Stimulated activated CD4-positive, alpha-beta T cell treated with anti-CD3 and anti-CD28 coated beads, TNF-alpha, amount 100 ng/mL, for 48 hours (primary cell): ENCODE measurements at places on chromosomes 1 and 21.

GRCh38 chr1:113898241-113898814, 6.3 kb downstream of the AP4B1 start:
- DNase-seq, result no peak

DNA sequence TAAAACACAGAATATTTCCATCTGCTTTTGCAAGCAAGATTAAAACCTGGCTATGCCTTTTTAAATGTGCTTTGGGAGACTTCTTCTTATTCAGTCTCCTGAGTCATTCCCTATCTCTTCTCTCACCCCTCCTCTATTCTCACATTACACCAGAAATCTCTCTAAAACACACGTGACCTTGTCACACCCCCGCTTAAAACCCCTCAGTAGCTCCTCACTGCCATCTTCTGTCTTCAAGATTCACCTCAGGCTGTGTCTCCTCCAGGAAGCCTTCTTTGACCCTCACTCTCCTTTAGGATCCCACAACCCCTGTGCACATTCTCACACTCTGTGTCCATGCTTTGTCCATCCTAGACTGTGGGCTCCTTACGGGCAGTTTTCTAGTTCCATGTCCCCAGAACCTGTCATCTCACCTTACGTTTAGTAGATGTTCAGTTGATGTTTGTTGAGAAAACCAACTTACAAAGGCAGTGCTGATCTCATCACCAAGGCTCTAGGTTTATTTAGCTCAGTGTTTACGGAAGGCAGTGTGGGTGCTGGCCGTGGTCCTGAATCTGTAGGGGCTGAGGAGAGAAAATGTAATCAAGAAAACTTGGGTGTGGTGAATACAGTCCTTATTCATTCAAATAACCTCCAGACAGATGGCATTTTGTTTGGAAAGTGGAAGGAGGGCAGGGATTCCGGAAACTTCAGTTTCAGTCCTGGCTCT, 143.5 kb downstream of the DMRTA2 start:
- no peak for DNase-seq

DNA sequence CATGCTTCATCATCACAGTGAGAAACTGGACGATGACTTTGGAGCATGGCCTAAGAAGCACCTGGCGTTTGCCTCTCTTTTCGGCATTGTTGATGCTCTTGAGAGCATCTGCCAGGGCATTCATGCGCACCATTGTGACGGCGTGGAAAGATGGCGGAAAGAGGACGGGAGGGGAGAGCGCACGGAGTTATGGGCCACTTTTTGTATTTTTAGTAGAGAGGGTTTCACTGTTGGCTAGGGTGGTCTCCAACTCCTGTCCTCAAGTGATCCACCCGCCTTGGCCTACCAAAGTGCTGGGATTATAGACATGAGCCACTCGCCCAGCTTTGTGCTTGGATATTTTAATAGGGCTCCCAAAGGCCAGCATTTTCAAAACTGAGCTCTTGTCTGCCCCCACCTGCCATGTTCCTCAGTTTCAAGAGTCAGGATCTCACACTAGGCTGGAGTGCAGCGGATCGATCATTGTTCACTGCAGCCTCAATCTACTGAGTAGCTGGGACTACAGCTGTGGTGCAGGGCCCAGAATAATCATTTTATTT, 5.3 kb downstream of the RPS8 start:
- no peak for DNase-seq

DNA sequence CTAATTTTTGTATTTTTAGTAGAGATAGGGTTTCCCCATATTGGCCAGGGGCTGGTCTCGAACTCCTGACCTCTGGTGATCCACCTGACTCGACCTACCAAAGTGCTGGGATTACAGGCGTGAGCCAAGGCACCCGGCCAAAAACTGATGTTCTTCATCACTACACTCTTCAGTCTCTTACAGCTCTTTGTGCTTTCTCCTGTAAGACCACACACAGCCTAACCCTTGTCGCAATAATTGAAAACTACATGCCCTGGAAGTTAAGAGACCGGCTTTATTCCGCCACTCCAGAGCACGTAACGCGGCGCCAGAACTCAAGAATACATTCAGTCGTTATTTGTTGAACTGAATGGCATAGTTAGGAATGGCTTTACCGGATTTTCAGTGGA, 552 bp downstream of the GPATCH4 start:
- no peak for DNase-seq

- DNase-seq, result no peak
Observed at GRCh38 chr1:45629035-45629434, 5.2 kb upstream of the CCDC17 start.
